ENCODE measurements at places on chromosomes 2 and 18.

DNA sequence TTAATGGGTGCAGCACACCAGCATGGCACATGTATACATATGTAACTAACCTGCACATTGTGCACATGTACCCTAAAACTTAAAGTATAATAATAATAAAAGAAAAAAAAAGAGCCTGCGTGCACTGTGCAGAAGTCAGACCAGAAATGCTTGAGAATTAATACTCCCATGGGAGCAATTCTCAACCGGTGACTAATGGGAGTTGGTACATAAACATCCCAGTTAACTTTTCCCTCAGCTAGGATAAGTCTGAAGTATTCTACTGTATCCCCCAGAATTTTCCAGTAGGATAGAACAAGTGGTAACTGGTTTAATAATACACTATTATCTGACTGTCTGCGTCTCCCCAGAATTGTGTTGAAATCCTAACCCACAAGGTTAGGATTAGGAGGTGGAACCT is 113.6 kb upstream of the COL5A2 start:
- DNase-seq = no peak

DNA sequence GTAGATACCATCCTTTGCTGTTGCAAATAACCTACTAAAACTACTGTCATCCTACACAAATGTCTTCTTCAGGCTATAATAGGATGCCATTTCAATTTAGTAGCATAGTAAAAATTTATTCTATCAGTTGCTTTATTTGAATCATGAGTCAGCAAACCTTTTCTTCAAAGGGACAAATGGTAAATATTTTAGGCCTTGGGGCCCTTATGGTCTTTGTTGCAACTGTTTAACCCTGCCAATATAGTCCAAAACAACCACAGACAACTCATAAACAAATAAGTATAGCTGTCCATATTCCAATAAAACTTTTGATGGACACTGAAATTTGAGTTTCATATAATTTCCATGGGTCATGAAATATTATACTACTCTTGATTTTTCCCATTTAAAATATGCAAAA is 54.0 kb upstream of the CCBE1 start:
- DNase-seq = no peak

GRCh38 chr2:109560265-109560664 is 53.5 kb downstream of the SEPTIN10 start:
- no peak for DNase-seq

- no peak for DNase-seq
These were observed 121.5 kb upstream of the GYPC start for GRCh38 chr2:126534478-126534877.

DNA sequence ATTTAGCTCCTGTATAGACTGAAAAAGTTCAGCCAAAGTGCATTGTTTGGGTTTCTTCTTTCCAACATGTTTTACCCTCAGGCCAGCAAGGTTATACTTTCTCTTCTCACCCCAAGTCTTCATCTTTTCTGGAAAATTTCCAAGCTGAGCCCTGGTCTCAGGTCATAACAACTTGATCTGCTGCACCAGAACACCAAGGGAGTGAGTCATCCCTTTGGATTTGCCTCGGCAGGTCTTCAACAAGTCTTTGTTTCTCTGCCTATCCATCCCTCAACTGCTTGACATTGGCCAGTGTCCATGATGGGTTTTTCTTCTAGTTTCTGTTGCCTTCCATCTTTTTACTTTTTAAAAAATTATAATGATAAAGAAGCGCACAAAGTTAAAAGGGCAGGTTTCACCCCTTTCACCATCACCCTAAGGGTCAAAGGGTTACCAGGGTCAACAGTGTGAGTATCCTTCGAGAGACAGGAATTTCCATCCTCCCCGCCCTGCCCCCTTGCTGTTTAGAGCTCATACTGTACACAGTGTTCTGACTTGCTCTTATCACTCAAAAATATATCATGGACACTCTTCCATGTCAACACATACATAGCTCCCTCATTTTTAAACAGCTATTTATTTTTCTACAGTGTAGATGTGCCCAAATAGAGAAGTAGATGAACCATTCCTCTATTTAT is 5.7 kb upstream of the SPATS2L start:
- DNase-seq = no peak

GRCh38 chr18:59724103-59724502 is 26.9 kb upstream of the CCBE1 start:
- DNase-seq = no peak

DNA sequence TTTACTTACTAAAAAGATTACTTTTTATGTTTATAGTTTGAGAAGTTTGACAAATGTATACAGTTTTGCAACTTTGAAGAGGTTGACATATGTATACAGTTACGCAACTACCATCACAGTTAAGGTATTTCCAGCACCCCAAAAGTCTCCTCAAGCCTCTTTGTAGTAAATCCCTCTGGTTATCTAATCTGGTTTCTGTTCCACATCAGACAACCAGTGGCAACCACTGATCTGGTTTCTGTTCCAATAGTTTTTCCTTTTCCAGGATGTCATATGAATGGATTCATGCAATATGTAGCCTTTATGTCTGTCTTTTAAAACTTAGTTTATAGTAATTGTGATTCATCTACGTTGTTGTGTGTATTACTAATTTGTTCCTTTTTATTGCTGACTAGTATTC is 23.5 kb downstream of the IFIH1 start:
- DNase-seq = no peak

Measured in astrocyte of the cerebellum (primary cell).